ENCODE measurements at places on chromosomes 16 and 17. TPM values are rescaled to one million over a fixed set of nuclear protein-coding genes. Genes with fewer than 3 reads are reported as not detected.

Gene CTF1
- polyA plus RNA-seq = 11.2 TPM

Gene TP53TG3F
- polyA plus RNA-seq = not detected

Gene KRTAP16-1
- not detected for polyA plus RNA-seq

Gene MYH1
- polyA plus RNA-seq = 12.2 TPM

Gene STAT5B
- 38.3 TPM for polyA plus RNA-seq

Gene OR4D2
- polyA plus RNA-seq = not detected

Gene CDT1
- 9.9 TPM for polyA plus RNA-seq

Gene CCDC200
- 12.2 TPM for polyA plus RNA-seq

Gene DOK4
- polyA plus RNA-seq = 9.5 TPM

Gene TBC1D26
- polyA plus RNA-seq = 0.63 TPM

Gene MMP25
- 2.1 TPM for polyA plus RNA-seq

Gene CCL8
- polyA plus RNA-seq = 0.56 TPM

Gene MT1M
- 0.97 TPM for polyA plus RNA-seq

Gene YBX2
- polyA plus RNA-seq = 1.9 TPM

Gene CD300H
- not detected for polyA plus RNA-seq

Gene SLC38A8
- polyA plus RNA-seq = not detected

Gene TERB1
- 0.41 TPM for polyA plus RNA-seq

Gene RNF112
- 3.5 TPM for polyA plus RNA-seq

Gene KCNJ18
- polyA plus RNA-seq = not detected

Gene DCTPP1
- 28.5 TPM for polyA plus RNA-seq

Gene TAT
- polyA plus RNA-seq = not detected

Gene ATP1B2
- polyA plus RNA-seq = 29.0 TPM

Gene CRLF3
- 9.7 TPM for polyA plus RNA-seq

Gene OGFOD1
- 42.5 TPM for polyA plus RNA-seq

Gene SECTM1
- polyA plus RNA-seq = 2.6 TPM

Gene ABCA3
- 16.2 TPM for polyA plus RNA-seq

Gene EXOC3L1
- polyA plus RNA-seq = 12.8 TPM

Gene SPAG7
- 80.0 TPM for polyA plus RNA-seq

Gene ACE
- polyA plus RNA-seq = 9.1 TPM

Gene FA2H
- polyA plus RNA-seq = not detected

Gene RAMP2
- polyA plus RNA-seq = 78.1 TPM

Gene KRT12
- polyA plus RNA-seq = 0.25 TPM

Gene SLC2A4
- polyA plus RNA-seq = 32.4 TPM

Gene HP
- 0.91 TPM for polyA plus RNA-seq

Gene KCNAB3
- polyA plus RNA-seq = 3.8 TPM

Gene FAM222B
- 13.7 TPM for polyA plus RNA-seq

Gene C1QBP
- 127 TPM for polyA plus RNA-seq

Gene NAE1
- polyA plus RNA-seq = 39.6 TPM

Gene ODF4
- not detected for polyA plus RNA-seq

Gene SLC13A2
- polyA plus RNA-seq = not detected

Gene SDK2
- polyA plus RNA-seq = 25.7 TPM

Gene TTYH2
- 57.8 TPM for polyA plus RNA-seq

Gene BOLA2B
- polyA plus RNA-seq = 30.1 TPM

Gene PRR14
- 22.5 TPM for polyA plus RNA-seq

Gene SMIM22
- not detected for polyA plus RNA-seq

Gene KIF2B
- not detected for polyA plus RNA-seq

Gene TNFRSF13B
- 0.73 TPM for polyA plus RNA-seq

Gene CCDC40
- 6.2 TPM for polyA plus RNA-seq

Gene KRT39
- polyA plus RNA-seq = 4.7 TPM

Gene LITAFD
- polyA plus RNA-seq = not detected

Gene SLFN11
- polyA plus RNA-seq = 19.9 TPM

Gene NUBP1
- polyA plus RNA-seq = 27.3 TPM

Gene BRIP1
- polyA plus RNA-seq = 4.4 TPM

Gene RHBDL3
- polyA plus RNA-seq = 1.1 TPM

Gene SYNGR3
- 0.82 TPM for polyA plus RNA-seq

Gene ALOX15
- 0.38 TPM for polyA plus RNA-seq

Gene ABCC11
- polyA plus RNA-seq = 0.26 TPM
